ENCODE measurements at places on chromosomes 4 and X.

- no peak for DNase-seq
Measured at GRCh38 chr4:18630218-18631110, 608.9 kb upstream of the LCORL start.

- DNase-seq: no peak
Measured at GRCh38 chr4:154961263-154961662, 180.2 kb downstream of the RBM46 start.

DNA sequence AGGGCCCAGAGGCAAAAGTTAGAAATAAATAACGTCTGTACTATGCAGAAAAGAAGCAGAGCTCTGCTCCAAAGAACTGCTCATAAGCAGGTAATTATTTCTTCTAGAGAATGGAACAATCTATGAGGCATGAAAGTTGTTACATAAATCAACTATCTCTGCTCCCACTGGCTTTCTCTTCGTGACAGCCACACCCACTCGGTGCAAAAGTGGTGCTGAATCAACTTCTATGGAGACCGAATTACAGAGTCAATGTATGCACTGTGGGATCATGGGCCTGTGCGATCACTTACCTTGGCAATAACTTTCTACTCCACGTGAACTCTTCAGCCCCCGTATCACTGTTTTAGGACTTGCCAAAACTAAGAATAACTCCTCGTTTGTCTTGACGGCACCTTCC, 99.4 kb upstream of the ATXN3L start:
- no peak for DNase-seq

DNA sequence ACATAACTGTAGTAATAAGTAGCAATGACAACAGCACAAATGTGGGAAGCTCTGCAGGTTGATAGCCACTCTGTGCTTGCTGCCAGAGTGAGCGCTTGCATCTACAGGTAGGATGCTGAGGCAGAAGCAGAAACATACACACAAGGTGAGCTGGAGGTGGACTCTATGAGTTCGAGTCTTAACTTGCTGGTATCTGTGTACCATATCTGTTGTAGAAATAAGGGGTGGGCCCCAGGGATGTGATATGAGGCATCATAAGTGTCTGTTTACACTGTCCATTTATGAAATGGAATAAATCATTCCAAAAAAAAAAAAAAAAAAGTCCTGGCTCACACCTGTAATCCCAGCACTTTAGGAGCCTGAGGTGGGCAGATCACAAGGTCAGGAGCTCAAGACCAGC, 32.8 kb upstream of the EIF4E start:
- DNase-seq: no peak

DNA sequence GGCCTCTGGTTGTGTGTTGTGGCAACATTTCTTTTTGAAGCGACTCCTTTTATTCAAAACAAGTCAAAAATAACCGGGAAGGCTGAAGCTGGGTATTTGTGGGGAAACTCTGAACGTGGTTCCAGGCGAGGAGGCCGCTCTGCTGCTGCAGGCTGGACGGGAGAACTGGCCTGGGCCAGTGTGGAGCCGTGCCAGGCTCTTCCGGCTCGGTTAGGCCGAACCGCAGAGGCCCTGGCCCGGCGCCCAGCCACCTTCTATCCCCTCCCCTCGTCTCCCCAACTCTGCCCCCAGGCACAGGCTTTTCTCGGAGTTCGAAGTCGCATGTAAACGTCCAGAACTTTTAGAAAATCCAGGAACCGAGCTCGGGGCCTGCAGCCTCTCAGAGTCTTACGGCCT, 2.4 kb upstream of the BCOR start:
- DNase-seq: no peak

- DNase-seq: peak; percentile 17
Measured at GRCh38 chr4:154332681-154333421, 158.7 kb downstream of the DCHS2 start.

- DNase-seq: no peak
Measured at GRCh38 chr4:138188406-138189084, 53.6 kb downstream of the SLC7A11 start.

DNA sequence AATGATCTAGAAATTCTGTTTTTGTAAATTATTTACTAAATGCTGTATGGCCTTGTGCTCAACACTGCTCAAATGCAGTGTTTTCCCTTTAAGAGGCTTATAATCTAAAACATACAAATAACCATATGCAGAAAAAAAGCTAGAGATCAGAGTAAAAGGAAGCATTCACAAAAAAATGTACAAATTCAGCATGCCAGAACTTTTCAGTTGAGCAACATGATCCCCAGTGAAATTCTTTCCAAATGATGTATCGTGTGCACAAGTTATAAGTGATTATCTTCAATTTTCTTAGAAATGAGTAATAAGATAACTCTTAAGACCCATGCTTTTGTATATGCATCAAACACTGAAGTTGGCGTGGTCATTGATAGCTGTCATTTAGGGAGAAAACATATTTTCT, 5.0 kb downstream of the GPC3 start:
- no peak for DNase-seq

DNA sequence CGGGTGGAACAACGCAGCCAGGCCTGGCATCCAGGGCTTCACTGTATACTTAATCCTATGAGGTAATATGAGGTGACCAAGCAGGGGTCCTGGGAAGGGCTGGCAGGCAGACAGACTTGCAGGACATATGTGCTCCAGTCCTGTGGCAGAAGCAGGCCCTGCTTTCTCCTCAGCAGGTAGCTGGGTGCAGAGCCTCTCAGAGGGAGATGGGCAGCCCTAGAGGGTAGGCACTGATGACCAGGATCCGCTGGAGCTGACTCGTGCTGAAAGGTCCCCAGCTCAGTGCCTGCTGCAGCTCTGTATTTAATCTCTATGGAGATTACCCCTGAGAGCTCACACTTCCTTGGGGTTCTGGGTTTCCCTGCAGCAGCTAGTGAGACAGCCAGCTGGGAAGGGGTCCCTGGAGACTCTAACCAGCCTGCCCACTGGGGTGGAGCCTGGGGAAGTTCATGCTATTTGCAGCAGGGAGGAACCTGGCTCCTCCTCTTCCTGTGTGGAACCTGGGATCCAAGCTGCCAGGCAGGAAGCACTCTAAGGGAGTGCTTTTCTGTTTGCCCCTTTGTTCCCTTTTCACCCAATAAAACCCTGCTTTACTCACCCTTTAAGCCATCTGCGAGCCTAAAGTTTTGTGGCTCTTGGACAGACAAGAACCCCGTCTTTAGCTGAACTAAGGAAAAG, 339.2 kb downstream of the DCAF12L2 start:
- no peak for DNase-seq

DNA sequence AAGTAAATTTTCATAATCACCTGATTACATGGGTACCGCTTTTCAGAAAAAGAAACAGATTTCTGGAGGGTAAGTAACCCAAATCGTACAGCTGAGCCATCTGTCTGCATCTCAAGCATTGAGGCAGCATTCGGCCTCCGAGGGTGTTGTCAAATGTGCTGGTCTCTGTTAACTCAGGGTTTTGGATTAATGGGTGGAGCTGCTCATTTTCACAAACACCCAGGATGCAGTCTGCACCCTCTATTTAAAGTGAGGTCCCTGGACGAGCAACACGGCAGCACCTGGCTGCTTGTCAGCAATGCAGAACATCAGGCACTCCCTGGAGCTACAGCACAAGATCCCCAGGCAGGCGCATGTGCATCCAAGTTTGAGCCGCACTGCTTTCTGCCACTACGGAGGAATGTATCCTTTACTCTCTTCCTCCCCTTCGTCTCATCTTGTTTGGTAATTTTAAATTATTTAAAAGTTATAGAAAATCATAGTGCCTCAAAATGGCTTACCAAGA, 24.7 kb upstream of the NAP1L5 start:
- no peak for DNase-seq

DNA sequence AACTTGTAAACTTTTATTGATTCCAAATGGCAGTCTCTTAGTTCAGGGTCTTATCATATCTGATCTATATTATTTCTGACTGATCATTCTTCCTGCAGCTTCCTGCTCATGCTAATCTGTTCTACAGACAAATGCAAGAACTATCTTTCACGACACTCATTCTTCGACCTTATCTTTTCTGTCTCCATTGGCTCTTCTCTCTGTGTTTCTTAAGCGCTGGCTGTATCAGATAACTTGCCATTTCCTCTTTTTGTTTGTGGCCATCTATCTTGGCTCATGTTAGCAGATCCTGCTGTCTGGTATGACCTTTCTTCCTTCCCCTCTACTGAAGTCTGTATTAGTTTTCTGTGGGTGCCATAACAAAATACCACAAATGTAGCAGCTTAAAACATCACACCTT, 230.5 kb upstream of the PUDP start:
- no peak for DNase-seq

DNA sequence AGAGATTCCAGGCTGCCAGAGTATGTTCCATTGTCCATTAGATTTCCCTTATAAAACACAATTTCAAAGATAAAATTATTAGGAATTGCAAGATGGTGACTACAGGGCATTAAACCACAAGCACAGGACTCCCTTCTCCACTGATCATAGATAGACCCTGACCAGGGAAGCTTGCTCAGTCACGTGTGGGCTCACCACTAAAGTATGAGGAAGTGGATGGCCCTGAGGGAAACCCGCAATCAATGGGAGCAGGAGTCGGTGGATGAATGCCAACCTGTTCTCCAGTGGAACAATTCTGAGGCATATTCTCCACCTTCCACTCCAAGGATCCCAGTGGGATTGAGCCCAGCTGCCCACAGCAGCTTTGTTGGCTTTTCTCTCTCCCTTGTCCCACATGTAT, 515.7 kb downstream of the BCOR start:
- DNase-seq: no peak

DNA sequence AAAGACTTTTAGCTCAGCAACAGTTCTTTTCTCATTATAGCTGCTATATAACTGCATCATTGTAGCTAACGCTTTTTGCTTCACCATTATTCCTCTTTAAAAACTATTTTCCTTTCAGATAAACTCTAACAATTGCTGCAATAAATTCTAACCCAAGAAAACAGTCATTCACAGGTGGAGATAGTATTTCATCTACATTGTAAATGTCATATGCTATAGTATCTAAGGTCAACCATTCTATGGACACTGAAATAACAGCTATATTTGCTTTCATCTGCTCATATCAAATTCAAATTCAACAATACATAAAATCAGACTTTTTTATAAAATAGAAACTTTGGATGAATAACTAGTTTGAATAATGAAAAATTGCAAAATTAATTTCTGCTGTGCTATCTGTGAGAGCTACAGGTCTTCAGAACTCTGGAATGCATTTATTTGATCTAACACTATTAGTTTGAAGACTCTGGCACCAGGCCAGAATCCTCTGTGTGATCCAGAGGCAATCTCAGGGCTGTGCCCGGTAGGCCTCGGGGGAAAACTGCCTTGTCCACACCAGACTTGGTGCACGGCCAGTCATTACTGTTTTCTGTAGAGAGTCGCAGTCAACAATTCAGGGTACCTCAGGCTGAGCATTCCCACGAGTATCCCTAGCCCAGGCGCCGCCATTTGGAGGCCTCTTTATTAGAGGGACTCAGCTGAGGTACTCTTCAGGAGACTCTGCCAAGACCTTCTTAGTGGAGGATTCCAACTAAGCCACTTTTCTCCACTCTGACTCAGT, 332.4 kb downstream of the SLC7A11 start:
- no peak for DNase-seq

GRCh38 chr4:3605491-3605890, 73.3 kb upstream of the LRPAP1 start:
- no peak for DNase-seq

GRCh38 chr4:161714022-161714751, 449.6 kb downstream of the FSTL5 start:
- no peak for DNase-seq

DNA sequence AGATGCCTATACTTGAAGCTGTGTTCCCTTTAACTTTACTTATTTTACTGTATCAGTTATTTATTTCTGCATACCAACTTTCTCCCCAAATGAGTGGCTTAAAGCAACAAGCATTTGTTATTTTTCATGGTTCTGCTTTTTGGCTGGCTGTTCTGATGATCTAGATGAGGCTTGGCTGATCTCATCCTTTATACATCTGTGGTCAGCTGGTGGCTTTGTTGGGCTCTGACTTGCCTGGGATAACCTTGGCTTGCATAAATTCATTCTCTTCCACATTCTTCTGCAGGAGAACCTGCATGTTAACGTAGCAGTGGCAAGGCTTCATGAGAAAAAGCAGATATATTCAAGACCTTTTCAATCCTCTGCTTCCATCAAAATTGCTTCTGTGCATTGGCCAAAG, 1317.6 kb downstream of the ADGRL3 start:
- no peak for DNase-seq

DNA sequence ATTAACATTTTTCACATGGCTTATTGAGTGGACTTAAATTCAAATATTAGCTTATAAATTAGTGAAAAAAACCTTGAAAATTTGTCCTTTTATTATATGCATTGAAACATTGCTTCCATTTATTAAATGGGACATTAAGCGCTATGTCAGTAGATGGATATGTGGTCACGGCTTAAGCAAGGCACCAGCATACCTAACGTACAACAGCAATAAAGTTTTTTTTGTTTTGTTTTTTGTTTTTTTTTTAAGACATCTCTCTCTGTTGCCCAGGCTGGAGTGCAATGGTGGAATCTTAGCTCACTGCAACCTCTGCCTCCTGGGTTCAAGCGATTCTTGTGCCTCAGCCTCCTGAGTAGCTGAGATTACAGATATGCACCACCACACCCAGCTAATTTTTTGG, 31.6 kb downstream of the PGM2 start:
- no peak for DNase-seq

GRCh38 chr4:185255868-185256267, 46.5 kb downstream of the SNX25 start:
- DNase-seq: no peak

- no peak for DNase-seq
Measured at GRCh38 chr4:153281476-153281875, 63.0 kb upstream of the MND1 start.

- no peak for DNase-seq
Measured at GRCh38 chrX:150893936-150894335, 4.5 kb downstream of the CD99L2 start.

GRCh38 chr4:81052119-81053068, 21.9 kb downstream of the BMP3 start:
- no peak for DNase-seq

Data from stimulated activated CD4-positive, alpha-beta T cell treated with anti-CD3 and anti-CD28 coated beads, Interleukin-1b, Interleukin-23, amount 100 ng/mL, for 1 hour (primary cell).